Neural progenitor cell (in vitro differentiated cells): ENCODE measurements at places on chromosomes 16 and 17. TPM values are rescaled to one million over a fixed set of nuclear protein-coding genes. Genes with fewer than 3 reads are reported as not detected.

The MYH11 gene
- total RNA-seq, result 0.07 and 0.25 TPM in 2 replicates

The MEOX1 gene
- 0.59 TPM in 1 of 2 replicates, not detected in the other for total RNA-seq

The CCDC154 gene
- total RNA-seq, result 0.28 TPM in 1 of 2 replicates, not detected in the other

The SYT17 gene
- total RNA-seq, result 7.2 TPM in 2 replicates

The KRTAP2-3 gene
- not detected in 2 replicates for total RNA-seq

The RAB37 gene
- total RNA-seq, result 1.5 and 4.3 TPM in 2 replicates

The CD7 gene
- total RNA-seq, result 0.62 TPM in 1 of 2 replicates, not detected in the other

The GAS2L2 gene
- 0.09 TPM in 1 of 2 replicates, not detected in the other for total RNA-seq

DNA sequence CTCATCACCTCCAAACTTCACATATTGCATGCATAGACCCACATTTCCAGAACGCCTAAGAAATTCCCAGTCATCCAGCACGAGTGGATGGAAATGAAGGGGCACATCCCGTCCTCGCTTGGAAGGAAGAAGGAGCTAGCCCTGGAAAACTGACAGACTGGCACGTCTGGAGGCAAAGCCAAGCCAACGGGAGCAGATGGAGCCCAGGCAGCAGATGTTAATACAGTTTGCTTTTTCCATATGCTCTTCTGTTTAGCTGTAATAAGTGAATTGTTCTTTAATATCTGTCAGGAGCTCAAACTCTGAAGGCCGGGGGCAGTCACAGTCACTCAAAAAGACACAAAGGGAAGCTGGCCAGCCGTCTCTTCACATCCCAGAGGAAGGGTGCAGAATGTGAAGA is 187.7 kb downstream of the XYLT1 start:
- DNase-seq, result no peak

- no peak for DNase-seq
Measured at GRCh38 chr17:42313773-42314566, 25.7 kb downstream of the STAT5A start.

- DNase-seq, result no peak
Measured at GRCh38 chr16:53378138-53378537, 56.1 kb upstream of the RBL2 start.

DNA sequence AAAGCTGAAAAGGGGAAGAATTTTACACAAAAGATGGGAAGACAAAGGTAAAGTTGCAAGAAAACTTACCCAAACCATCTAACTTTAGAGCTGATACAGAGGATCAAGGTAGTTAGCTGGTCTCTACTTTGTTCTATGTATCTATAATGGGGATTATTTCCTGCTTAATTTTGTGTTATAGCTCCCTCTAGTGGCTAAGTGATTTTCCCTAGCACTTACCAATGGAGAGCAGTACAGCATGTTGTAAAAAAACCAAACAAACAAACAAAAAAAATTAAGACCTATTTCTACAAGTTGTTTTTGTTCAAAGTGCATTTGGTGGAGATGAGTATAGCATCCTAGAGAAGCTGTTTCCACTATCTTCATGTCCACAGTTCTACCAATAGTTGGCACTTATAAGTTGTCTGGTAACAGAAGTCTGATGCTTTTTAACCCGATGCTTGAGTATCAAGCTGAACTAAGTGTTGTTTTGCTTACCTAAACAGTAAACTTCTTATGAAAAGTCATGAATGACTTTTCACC is 7.5 kb downstream of the SRSF1 start:
- peak; percentile 78 for DNase-seq

DNA sequence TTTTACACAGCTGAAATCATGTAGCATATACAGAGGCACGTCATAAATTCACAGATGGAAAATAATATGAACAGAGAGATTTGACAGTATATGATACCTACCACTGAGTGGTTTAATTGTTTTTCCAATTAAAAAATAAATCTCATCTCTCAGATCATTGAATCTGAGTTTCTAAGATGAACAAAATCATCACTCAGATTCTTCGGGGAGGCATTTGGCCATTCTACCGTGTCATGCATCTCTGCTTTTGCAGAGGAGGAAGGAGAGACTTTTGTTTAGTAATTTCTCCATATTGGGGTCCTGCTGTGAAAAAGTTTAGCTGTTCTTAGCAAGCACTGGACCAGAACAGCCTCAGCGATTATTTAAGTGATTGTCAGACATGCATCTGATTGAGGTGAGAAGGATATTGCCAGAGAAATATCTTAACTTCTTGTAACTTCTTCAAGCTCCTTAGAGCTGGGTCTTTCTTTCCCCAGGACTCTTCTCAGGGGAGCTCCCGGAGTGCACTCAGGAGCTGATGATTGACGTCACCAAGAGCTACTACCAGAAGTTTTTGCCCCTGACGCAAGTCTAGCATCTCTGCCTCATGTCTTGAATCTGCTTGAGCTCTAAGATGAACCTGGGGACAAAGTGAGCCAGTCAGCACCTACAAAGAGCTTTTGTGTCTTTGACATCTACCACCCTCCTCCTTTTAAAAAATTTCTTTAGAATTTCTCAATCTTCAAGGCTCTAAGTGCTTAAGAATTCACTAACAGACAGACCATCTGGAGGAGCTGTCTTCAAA is 11.9 kb upstream of the PLK1 start:
- DNase-seq, result no peak

DNA sequence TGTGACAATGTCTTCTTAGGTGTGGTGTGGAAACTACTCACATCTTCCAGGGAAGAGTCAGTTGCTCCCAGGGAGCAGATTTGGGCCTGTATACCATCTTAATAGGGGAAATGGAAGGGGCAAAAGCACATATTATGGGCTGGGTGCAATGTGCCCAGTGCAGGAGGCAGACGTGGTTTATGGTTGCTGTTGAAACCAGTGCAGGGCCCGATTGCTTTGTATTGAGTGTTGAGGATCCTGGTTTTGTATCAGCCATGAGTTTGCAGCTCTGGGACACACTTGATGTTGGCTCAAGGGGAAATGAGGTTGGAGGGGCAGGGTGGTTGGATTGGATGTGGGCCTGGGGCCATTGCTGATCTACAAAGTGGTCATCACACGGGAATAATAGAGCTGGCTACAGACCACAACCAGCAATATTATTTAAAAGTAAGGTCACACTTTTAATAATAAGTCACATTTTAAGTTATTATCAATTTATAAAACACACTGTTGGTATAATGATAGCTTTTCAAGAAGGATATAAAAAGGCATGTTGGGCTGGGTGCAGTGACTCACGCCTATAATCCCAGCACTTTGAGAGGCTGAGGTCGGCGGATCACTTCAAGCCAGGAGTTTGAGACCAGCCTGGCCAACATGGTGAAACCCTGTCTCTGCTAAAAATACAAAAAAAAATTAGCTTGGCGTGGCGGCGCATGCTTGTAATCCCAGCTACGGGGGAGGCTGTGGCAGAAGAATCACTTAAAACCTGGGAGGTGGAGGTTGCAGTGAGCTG is 302.4 kb downstream of the SEC14L1 start:
- no peak for DNase-seq

GRCh38 chr17:50047488-50048126 is 8.3 kb upstream of the ITGA3 start:
- DNase-seq, result no peak

- no peak for DNase-seq
Measured at GRCh38 chr17:21029036-21029435, 13.8 kb downstream of the USP22 start.

DNA sequence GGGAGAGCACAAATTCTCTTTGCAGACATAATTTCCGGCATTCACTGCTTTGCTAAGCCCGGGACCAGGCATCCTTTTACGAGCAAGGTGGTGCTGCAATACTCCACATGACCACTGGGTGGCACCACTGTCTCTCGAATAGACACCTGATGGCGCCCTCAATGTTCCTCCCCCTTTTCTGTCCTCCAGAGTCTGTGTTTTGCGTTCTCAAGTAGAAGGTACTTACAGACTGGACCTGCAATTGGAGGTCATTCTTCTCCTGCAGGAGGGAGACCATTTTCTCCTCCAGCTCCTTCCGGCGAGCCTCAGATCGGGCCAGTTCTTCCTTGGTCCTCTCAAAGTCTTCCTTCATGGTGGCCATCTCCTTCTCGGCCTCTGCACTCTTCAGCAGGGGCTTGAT is 45.2 kb downstream of the MYH13 start:
- DNase-seq, result peak; percentile 91

GRCh38 chr17:33684735-33685134 is 391.6 kb upstream of the ASIC2 start:
- no peak for DNase-seq

GRCh38 chr17:6868582-6868981 is 37.1 kb upstream of the TEKT1 start:
- DNase-seq, result no peak

- no peak for DNase-seq
Measured at GRCh38 chr16:84267380-84267779, 27.3 kb upstream of the WFDC1 start.

- no peak for DNase-seq
Measured at GRCh38 chr17:43597624-43598356, 51.6 kb upstream of the ETV4 start.
